DMS53 (cell line): ENCODE measurements at places on chromosomes 7 and 10.

- DNase-seq = peak; percentile 76
Observed at GRCh38 chr7:34165927-34166550, 260.7 kb downstream of the BMPER start.

GRCh38 chr7:33815336-33815735, 90.0 kb upstream of the BMPER start:
- no peak for DNase-seq

DNA sequence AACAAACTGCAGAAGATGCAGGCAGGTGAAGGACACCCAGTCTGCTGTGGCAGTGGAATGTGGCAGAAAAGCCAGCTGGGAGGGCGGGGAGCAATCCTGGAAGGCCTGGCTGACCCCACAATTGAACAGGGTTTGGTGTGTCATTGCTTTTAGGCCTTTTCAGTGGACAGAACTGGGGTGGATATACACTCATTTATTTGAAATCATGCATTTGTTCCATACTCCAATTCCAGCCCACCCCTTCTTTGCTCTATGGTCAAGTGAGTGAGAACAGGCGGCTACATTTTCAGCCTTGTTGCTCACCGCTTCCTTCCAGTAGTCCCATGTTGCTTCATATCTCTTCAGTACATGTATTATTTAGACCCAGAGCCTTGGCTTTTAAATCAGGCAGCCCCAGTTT, 39.8 kb downstream of the PTPN12 start:
- no peak for DNase-seq

- DNase-seq = peak; percentile 8
Observed at GRCh38 chr10:67438605-67439304, 257.2 kb downstream of the CTNNA3 start.

GRCh38 chr10:51012073-51012472, 62.2 kb upstream of the PRKG1 start:
- no peak for DNase-seq
